Activated CD4-positive, alpha-beta T cell treated with anti-CD3 and anti-CD28 coated beads, Interleukin-2, amount 50 U/mL, for 1 hour (primary cell): ENCODE measurements at places on chromosomes 2 and 18.
A peak's percentile ranks its signal among the peaks of the same experiment; 100 is the strongest.

DNA sequence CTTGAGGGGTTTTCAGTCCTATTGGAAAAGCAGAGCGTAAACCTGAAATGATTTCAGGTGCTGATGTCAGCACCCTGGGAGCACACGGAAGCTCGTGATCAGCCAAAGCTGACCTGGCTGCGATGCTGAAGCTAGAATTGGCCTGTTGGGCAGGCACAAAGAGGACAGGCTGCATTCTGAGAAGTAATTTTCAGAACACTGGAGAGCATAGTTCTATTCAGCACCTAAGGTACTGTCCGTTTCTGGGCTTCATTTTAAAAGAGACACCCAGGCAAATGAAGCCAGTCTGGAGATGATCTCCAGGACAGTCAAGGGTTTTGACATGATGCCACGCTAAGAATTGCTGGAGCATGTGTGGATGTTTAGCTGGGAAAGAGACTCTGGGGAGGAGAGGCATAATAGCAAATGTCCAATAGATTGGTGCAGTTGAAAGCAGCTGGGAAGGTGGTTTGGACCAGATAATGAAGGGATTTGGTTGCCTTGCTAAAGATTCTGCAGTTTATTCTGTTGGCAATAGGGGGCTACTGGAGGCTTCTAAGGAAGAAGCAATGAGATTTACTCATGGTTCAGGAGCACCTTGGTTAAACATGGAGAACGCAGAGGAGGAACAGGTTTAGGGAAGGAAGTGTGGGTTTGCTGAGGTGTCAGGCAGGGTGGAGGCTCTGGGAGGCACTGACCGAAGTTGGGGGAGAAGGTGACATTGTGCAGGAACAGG lies 86.6 kb downstream of the ACOXL start:
- no peak for DNase-seq

- DNase-seq: no peak
These were observed 124.9 kb downstream of the PRKCE start for GRCh38 chr2:45776160-45776955.

DNA sequence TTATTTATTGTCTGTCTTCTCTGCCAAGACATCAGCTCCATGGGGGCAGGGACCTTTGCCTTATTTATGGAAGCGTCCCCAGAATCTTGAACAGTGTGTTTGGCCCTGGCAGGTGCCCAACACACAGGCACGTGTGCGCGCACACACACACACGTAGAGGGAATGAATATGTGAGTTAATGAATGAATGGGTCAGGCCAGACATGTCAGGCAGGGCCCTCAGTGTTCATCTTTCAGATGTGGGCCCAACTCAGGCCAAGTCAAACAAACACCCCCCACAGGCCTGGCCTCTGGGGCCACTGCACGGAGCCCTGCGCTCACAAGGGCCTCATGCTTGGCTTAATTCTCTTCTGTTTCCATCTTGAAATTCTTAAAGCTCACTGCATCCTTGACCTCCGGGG lies 54.1 kb downstream of the DYSF start:
- DNase-seq: no peak

DNA sequence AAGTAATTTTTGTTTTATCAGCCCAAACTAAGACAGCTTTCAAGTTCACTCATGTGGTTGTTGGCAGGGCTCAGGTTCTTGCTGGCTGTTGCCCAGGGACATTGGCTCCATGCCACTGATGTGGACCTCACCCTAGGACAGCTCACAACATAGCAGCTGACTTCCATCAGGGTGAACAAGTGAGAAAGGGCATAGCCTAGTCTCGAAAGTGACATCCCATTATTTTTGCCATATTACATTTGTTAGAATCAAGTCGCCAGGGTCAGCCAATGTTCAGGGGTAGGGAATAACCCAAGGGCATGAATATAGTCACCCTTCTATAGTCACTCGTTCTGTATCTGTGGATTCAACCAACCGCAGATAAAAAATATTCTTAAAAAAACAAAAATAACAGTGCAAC lies 10.7 kb upstream of the CWC22 start:
- DNase-seq: no peak

GRCh38 chr2:236969767-236970655 lies 115.7 kb upstream of the COPS8 start:
- peak; percentile 43 for DNase-seq

DNA sequence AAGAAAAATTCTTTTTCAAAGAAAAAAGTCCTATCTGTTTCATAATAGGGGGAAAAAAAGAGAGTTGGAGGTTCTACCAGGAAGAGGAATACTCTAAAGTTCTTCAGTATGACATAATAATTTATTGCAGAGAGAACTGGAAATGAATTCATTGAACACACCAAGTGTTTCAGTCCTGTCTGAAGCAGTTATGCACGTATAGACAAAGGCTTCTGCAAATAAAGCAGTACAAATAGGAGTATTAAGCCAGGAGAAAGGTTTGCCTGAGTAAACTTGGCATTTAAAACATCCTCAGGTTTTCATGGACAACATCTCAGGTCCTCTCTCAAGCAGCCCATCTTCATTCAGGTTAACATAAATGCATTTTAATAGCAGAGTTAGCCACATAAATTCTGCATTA lies 141.6 kb downstream of the CCDC148 start:
- no peak for DNase-seq

DNA sequence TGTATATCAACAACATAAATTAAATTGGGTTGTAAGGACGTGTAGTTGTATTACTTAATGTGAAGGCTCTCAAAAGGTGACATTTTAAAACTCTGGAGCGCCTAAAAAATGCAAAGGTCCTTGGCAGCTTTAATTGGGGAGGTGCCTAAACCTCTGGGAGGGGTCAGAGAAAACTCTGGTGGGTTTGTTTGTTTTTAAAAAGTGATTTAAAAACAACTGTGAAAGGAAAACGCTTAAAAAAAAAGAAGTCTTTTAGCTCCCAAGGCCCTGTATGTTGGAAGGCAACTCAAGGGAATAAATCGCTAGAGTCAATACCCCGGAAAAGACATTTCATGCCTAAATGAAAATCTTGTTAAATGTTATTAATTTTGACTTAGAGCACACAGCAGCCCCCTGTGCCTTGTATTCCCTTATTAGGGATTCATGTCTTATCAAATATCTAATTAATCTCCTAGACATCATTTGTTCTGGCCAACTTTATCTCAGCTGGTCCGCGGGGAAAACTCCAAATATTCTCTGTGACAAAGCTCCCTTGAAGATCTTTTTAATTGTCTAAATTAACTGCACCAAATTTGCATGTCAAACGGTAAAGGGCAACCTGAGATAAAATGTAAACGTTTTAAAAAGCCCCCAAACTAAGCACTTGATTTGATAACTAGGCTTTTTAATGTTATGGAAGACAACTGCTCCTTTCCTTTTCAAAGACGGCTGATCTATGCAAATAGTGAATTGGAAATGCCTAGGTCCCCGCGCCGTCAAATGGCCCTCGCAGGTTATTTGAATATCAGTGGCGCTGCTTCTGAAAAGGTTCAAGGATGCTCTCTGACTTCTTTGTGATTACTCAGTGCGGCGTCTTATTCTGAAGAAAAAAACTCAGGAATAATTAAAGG lies 4.2 kb downstream of the SP9 start:
- DNase-seq: no peak

- no peak for DNase-seq
These were observed 54.8 kb downstream of the SEMA4F start for GRCh38 chr2:74708883-74709282.

DNA sequence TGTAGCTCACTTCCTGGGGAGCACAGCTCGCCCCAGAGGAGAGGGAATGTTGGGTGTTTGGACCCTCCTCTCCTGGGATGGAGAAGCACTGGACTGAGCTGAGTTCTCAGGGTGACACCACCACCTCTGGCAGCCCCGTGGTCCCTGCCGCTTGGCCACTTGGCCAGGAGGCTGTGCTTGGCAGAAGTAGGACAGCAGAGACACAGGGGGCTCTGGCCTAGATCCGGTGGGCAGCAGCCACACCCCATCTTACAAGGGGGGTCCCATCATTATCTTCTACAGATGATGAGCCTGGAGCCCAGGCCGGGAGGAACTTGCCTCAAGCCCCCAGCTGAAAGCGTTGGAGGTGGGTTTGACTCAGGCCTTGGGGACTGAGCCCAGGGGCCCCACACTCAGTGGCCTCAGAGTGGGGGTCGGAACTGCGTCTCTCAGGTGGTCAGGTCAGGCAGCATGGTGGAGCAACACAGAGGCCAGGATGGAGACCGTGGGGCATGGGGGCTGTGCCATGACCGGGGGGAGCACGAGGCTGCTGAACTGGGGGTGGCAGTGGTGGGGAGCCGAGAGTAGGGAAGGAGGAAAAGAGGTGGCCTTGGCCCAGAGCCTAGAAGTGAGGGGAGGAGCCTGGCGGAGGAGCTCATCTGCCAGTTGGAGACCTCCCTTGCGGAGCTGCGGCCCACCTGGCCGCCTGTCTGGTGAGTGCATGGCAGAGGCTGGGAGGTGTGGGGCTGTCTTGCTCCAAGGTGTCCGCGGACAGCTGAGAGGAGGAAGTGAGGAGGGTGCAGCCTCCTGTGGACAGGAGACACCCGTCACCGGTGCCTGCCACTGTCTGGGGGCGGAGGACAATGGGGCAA lies 63.6 kb upstream of the HDAC4 start:
- DNase-seq: no peak

DNA sequence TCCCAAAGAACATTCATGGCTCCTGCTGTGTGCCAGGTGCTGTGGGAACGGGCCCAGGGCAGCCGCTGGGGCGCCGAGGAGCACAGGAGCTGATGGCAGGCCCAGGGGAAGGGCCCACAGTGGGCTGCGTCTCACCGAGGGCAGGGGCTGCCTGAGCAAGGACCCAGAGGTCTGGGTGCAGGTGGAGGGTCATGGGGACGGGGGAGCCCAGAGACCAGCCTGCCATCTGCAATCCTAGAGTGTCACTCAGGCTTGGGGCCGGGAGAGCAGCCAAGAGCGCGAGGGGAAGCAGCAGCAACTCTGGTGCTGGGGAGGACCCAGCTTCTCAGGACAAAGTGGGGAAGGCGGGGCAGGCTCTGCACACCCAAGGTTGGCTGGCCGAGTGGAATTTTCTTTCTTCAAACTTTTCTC lies 207.4 kb downstream of the HDAC4 start:
- no peak for DNase-seq

DNA sequence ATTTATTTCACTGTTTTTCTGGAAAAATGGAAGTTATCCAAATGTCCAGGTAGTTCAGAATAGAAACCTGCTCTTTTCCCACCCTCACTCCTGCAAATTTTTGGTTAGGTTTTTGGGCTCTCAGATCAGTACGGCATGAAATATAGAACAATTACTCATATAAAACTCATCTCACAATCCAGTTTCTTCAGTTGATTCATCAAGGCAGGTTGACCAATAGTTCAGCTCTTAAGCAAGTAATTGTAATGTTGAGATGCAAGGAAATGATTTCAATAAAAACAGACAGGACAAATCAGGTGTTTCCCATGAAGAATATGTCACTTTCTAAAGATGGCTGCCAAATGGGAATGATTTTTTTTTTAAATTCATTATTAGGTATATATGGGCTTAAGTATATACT lies 2.0 kb downstream of the RAB27B start:
- DNase-seq: no peak

GRCh38 chr18:8177330-8178016 lies 431.8 kb upstream of the RAB12 start:
- DNase-seq: no peak

DNA sequence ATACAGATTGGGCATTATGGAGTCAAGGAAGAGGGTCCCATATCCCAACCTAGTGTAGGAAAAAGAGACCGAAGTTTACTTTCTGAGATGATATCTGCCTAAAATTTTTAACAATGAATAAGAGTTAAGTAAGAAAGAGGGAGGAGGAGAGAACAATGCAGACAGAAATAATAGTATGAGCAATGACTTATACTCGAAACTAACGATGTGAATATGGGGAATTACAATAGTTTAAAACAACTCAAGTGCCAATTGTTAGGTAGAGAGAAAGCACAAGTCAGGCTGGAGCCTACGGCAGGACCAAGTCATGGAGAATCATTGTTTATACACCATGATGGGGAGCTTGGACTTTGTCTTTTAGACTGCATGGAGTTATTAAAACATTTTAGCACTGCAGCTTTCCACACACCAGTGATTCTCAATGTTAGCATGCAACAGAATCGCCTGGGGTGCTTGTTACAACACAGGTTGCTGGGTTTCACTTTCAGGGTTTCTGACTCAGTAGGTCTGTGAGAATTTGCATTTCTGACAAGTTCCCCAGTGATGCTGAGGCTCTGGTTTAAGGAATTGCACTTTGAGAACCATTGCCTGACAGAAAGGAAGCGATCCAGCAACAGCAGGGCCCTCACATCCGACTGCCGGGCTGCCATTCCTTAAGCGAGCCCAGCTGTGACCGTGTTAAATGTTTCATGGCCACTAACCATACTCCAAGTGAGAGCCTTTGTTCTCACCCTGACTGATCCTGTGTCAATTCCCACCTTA lies 511.2 kb downstream of the DCDC2C start:
- no peak for DNase-seq

DNA sequence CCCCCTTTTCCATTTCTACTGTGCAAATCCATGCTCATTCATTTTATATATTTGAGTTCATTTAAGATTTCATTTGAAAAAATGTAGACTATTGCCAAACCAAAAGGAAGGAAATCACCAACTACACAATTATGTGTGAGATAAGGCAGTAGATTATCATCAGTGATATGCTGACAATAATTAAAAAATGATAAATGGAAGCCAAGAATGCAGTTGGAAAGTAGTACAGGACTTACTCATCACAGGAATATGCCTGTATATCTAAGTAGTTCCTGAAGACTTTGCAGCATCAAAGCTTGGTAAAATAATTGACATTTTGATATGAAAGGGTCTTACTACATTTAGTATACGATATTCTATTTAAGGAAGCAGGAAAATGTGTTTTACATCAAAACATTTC lies 166.1 kb upstream of the OTX1 start:
- DNase-seq: no peak

DNA sequence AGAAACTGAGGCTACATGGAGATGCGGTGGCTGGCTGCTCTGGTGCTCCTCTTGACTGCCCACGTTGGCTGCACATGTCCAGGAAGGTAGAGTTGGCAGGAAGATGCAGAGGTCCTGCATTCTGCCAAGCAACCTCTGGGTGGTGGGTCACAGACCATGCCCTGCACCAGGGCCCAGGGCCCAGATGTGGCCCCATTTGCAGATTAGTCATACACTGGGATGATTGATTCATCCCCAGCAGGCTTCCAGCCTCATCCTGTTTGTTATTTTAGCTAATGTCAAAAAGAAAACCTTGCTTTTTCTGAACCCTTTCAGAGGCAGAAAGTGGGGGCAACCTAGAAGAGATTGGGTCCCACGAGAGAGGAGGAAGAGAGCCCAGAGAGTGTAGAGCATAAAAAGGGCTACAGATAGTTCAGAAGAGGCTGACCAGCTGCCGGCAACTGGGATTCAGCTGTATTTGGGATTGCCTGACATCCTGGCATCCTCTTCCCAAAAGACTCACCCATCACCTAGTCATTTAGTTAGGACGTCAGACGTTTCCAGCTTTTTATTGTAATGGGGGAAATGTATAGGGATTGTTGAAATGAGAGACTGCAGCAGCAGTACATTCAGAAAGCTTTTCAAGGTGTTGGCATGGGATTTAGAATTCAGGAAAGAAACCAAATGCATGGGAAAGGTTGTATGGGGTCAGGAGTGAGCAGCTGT lies 101.9 kb downstream of the CTIF start:
- no peak for DNase-seq

GRCh38 chr2:28577791-28578680 lies 82.2 kb downstream of the PLB1 start:
- no peak for DNase-seq

GRCh38 chr2:186503827-186504606 lies 18.0 kb downstream of the ZC3H15 start:
- DNase-seq: no peak
